PC-3 (cell line): ENCODE measurements at places on chromosomes 16 and 17.

GRCh38 chr17:47816111-47816735, 5.4 kb downstream of the OSBPL7 start:
- no peak overlapping the region for H3K4me3 ChIP-seq
- H3K27ac ChIP-seq, result no peak overlapping the region

DNA sequence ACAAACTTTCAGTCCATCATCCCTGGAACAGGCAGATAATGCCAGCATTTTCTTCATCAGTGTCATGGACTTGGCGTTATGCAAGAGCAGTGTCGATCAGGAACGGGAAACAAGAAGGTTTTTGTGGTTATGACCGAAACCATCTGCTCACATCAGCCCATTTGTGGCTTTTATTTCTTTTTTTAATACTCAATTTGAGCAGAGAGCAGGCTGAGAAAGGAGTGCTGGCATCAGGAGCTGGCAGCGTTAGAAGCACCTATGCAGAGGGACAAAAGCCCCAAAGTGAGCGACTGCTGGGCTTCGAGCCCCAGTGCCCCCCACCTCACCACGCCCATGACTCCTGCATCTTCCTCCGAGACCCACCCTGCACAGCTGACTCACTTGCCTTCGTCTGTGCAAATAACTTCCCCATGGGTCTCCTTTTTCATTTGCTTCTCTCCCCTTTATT, 16.2 kb upstream of the CD300E start:
- H3K27ac ChIP-seq, result no peak overlapping the region
- H3K27me3 ChIP-seq, result peaks cover 95% of the 10 kb centered on the region
- no peak for DNase-seq
- no peaks in the 10 kb centered on the region for H3K36me3 ChIP-seq
- H3K4me3 ChIP-seq, result no peak overlapping the region

- H3K27me3 ChIP-seq, result no peaks in the 10 kb centered on the region
- H3K4me1 ChIP-seq, result no peaks in the 10 kb centered on the region
- H3K36me3 ChIP-seq, result no peaks in the 10 kb centered on the region
- H3K27ac ChIP-seq, result no peak overlapping the region
- no peak for DNase-seq
Observed at GRCh38 chr16:51524555-51525373, 373.7 kb upstream of the SALL1 start.

DNA sequence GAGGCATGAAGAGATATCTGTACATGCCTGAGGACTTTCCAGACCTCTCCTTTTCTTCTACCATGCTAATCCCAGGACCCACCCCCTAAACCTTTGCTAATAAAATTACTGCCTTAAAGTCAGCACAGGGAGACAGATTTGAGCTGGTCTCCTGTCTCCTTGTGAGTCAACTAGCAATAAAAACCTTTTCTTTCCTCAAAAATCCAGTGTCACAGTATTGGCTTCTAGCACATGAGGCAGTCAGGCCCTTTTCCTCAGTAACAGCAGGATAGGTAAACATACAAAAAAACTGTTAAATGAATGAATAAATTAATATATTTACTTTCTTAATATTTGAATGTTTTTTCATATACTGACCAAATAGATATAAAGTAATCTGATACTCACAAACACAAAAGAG, 41.3 kb downstream of the ABCA10 start:
- DNase-seq, result peak; percentile 20
- no peaks in the 10 kb centered on the region for H3K4me1 ChIP-seq
- no peaks in the 10 kb centered on the region for H3K36me3 ChIP-seq
- no peaks in the 10 kb centered on the region for H3K27me3 ChIP-seq

- no peaks in the 10 kb centered on the region for H3K4me1 ChIP-seq
- no peaks in the 10 kb centered on the region for H3K36me3 ChIP-seq
- no peak overlapping the region for H3K4me3 ChIP-seq
- H3K27ac ChIP-seq, result no peak overlapping the region
Observed at GRCh38 chr16:52301026-52301425, 245.9 kb downstream of the TOX3 start.
